Stimulated activated CD4-positive, alpha-beta T cell treated with anti-CD3 and anti-CD28 coated beads, Interleukin-1b, Interleukin-23, amount 100 ng/mL, for 4 hours (primary cell): ENCODE measurements at places on chromosomes 1 and 21.

DNA sequence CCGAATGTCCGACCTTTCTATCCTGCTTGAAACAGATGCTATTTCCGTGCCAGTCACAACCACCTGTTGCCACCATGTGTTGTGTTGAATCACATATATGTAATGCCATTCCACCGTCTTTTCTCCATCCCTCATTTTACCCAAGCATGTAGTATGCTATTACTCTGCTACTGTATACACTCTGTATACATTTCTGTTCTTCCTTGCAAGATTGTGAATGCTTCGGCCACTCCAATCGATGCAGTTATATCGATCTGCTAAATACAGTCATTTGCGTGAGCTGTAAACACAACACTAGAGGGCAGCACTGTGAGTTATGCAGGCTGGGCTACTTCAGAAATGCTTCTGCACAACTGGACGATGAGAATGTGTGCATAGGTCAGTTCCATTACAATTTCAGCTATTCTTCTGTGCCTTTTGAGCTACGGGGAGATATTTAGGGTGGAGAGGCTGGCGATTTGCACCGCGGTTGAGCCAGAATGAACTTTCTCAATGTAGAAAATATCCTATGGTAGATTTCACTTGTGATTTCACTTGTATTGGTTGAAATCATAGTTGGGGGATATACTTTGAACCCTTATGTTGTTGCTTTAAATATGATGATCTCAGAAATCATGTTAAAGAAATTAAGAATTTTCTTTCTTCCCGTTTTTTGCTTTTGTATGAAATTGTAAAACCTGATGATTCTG is 289.8 kb downstream of the NTNG1 start:
- DNase-seq = no peak

DNA sequence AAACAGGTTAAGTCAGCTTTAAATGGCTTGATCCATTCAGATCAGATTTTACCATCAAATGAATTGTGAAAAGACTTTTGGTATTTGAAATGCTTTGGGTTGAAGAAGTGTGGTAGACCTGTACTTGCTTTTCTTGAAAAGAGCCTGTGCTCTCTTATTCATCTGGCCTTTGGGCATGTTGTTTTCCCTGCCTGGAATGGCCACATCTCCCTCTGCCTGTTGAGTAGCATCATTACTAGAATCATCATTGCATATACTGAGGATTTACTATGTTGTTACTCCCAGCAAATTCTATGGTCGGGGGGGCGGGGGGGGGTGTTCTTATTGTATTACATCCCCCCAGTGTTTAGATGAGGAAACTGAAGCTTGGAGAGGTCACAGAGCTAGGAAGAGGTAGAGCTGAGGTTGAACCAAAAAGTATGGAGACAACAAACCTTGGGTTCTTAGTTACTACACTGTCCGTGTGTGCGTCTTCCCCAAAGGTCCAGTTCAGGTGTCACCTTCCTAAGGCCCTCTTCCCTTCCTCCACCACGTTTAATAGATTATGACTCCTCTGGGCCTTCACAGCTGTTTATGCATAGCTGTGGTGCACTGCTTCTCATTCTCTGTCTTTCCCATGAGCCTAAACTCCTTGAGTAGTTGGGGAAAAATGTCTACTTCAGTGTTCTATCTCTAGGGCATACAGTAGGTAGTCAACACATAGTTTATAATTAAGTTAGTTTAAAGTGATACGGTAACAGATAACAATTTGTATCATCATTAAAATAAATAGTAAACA is 246.4 kb upstream of the HOOK1 start:
- DNase-seq = no peak

DNA sequence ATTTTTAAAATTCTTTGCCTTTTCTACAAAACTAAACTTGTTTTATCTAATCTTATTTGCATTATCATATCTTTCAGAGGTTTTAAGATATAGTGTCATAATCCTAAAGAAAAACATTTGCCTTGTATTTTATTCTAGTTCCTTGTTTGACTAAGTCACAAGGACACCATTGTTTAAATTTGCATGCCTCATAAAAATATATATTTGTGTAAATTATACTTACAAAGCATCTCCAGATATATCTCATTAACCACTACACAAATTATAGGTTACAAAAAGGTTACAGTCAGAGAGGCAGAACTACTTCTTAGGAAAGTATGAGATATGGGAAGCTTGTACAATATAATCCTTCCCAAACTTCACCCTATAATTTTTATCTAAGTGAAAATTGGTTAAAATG is 4.2 kb upstream of the RGS13 start:
- DNase-seq = no peak

- no peak for DNase-seq
Observed at GRCh38 chr1:15351310-15351709, 58.4 kb upstream of the EFHD2 start.

- no peak for DNase-seq
Observed at GRCh38 chr21:38968887-38969543, 163.3 kb downstream of the ETS2 start.

DNA sequence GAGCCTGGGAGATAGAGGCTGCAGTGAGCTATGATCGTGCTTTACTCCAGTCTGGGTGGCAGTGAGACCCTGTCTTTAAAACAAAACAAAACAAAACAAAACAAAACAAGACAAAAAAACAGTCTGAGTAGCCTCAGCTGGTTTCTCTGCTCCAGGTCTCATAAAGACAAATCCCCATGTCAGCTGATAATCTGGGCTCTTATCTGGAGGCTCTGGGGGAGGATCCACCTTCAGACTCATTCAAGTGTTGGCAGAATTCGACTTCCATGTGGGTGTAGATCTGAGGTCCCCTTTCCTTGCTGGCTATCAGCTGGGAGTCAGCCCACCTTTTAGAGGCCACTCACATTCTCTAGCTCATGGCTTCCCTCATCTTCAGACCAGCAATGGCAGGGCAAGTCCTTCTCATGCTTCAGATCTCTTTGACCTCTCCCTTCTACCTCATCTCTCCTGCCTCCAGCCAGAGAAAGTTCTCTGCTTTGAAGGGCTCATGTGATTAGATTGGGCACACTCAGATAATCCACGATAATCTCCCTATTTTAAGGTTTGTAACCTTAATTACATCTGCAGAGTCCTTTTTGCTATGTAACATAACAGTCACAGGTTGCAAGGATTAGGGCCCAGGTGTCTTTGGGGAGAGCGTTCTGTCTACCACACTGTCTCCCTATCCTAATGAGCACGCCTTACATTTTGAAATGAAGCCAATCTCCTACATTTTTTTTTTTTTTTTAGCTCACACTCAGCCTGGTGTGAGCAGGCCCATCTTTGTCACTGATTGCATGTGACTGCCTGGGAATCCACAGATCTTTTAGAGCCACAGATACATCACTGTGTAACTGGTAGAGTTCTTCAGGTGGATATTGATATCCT is 7.5 kb upstream of the PYCR2 start:
- DNase-seq = no peak

GRCh38 chr1:110674337-110675059 is at the start of gene KCNA3:
TSS of gene KCNA3 (minus strand) at chr1:110674940. CDS start at chr1:110674809, 131 bp downstream.
- DNase-seq = peak; percentile 60

GRCh38 chr1:4837031-4837600 is 182.7 kb downstream of the AJAP1 start:
- DNase-seq = no peak

- no peak for DNase-seq
Observed at GRCh38 chr1:40899230-40899870, 37.2 kb upstream of the CITED4 start.

- no peak for DNase-seq
Observed at GRCh38 chr1:184480736-184481135, 93.9 kb downstream of the C1orf21 start.
